ENCODE measurements at places on chromosomes 3 and 15.

DNA sequence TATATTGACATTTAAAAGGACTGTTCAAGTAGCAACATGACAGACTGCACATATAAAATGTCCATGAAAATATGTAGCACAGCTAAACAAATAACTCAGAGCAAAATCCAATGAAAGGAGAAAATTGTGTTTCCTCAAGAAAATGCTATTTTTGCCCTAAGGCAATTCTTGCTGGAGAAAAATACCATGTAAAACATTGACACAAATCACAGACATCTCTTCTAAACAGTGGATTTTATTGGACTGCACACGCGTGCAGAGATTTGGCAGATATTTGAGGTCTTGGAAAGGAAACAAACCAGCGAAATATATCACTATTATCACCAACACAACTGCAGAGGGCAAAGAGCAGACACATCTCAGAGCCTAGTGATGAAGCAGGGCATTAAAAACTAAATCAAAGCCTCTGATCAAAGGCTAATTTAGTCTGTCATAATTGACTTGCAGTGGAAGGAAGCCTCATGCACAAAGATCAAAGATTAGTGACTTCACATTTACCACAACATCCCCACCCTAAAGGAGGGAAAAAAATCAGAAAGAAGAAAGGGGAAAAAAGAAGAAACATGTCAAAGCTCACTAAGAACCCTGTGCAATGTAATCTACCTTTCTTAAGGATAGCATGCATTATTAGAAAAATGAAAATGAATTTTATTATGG, 52.4 kb downstream of the CHL1 start:
- no peak for DNase-seq

GRCh38 chr3:126300761-126301481, 56.3 kb downstream of the KLF15 start:
- DNase-seq, result no peak

DNA sequence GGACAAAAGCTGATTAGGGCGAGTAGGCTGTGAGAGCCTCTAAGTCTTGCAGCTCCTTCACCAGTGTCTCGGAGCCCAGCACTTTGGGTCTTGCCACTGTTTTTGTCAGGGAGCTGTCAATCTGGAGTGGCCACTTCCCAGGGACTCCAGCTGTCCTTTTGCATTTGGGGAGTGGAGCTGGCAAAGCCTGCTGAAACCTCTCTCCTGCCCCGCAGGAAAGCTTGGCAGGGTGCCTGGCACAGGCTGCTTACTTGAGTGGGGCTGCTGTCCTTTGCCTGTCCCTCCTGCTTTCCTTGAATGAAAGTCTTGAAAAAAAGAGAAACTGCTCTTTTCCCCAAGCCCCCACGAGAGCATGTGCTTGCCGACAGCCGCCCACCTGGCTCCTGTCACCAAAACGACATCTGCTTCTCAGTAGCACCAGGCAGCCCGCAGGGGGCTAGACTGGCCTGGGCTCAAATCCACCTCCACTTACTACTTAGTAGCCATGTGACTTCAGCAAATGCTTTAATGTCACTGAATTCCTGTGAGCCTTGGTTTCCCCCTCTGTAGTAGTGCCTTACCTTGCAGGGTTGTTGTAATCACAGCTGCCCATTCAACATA, 13.7 kb downstream of the USP13 start:
- DNase-seq, result no peak

GRCh38 chr3:86257955-86258641, 732.9 kb downstream of the VGLL3 start:
- DNase-seq, result no peak

- DNase-seq, result no peak
Observed at GRCh38 chr3:129908417-129908816, 14.9 kb upstream of the TMCC1 start.

DNA sequence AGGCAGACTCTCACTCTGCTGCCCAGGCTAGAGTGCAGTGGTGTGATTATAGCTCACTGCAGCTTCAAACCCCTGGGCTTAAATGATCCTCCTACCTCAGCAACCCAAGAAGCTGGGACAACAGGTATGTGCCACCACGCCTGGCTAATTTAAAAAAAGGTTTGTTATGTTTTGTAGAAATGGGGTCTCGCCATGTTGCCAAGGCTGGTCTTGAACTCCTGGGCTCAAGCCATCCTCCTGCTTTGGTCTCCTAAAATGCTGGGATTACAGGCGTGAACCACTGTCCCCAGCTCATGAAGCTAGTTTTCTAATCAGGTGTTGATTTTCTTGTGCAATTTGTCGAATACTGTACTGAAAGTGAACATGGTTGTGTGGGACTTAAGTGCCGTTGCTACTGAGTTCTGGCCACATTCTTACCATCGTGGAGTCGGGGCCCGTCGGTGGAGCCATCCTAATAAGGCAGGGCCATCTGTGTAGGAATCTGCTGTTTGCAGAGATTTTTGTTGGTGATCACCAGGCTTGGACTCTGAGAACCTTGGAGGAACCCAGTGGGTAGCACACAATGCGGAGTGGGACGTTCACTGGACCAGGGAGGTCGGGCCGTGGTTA, 193.2 kb downstream of the GOLGA6L6 start:
- no peak for DNase-seq

GRCh38 chr15:35289024-35289617, 204.0 kb upstream of the NANOGP8 start:
- DNase-seq, result no peak

GRCh38 chr15:61184431-61184830, 44.7 kb downstream of the RORA start:
- DNase-seq, result no peak

DNA sequence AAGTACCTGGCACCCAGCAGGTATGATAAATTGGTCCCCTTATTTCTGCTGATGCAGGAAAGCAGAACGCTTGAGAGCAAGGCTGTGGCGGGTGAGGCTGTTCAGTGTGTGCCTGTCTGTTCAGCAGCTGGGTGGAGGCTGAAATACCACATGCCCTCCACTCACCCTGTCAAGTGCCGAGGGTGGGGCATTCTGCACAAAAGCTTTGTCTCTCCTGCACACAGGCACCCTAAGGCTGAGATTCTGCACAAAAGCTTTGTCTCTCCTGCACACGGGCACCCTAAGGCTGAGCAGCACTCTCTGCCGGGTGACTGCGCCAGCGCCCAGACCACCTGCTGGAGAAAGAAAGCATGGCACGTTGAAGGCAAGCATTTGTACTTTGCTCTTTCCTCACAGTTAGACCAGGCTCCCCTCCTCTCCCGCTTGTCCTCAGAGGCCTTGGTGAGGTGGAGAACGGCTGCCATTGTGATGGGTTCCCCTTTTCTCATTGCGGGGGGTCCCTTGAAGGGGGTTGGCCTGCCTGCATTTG, 97.5 kb downstream of the BDH1 start:
- DNase-seq, result no peak

GRCh38 chr15:59296181-59296617, 76.5 kb downstream of the MYO1E start:
- DNase-seq, result no peak

DNA sequence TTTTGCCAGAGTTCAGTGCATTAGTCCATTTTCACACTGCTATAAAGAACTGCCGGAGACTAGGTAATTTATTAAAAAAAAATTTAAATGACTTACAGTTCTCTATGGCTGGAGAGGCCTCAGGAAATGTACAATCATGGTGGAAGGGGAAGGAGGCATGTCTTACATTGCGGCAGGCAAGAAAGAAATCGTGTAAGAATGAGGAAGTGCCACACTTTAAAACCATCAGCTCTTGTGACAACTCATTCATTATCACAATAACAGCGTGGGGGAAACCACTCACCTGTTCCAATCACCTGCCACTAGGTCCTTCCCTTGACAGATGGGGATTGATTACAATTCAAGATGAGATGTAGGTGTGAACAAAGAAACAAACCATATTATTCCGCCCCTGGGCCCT, 1361.4 kb downstream of the NSUN3 start:
- DNase-seq, result no peak

- no peak for DNase-seq
Observed at GRCh38 chr3:42668793-42669217, 15.3 kb downstream of the ZBTB47 start.

DNA sequence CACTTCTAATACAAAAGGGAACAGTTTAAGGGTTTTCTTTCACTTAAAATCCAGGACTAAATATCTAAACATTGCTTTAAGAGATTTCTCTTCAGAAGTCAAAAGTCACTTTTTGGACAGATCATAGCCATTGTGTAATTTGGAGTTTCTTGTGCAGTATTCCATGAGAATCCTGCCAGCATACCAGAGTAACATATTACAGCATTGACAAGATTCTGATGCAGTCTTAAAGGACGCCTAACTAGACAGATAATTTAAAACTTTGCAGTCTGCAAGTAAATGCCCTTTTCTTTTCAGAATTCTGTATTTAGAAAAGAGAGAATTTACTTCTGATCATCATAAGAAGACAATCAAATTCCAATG, 17.5 kb upstream of the IGSF10 start:
- no peak for DNase-seq

DNA sequence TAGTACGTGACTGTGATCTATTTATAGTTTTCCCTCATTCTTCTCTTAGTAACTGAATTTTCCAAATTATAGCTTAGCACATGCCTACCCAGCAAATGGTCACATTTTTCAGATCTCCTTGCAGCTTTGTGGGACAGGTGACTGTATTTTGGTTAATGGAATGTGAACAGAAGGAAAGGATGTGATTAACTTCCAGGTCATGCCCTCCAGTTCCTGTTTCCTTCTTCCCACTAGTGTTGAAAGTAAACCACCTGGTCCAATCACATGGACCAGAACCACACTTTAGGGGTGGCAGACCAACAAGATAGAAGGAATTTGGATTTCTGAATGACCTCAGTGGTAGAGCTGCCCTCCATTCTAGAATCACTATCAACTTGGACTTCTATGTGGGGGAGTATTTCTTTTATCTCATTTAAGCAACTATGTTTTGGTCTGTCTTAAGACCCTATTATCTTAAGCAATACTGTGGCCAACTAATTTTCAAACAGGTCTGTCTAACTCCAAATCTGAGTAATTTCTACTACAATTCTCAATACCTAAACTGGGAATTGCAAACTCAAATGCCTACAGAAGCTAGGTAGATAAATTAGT, 76.0 kb upstream of the TSC22D2 start:
- DNase-seq, result no peak

- no peak for DNase-seq
Observed at GRCh38 chr15:49196856-49197255, 26.8 kb downstream of the GALK2 start.

DNA sequence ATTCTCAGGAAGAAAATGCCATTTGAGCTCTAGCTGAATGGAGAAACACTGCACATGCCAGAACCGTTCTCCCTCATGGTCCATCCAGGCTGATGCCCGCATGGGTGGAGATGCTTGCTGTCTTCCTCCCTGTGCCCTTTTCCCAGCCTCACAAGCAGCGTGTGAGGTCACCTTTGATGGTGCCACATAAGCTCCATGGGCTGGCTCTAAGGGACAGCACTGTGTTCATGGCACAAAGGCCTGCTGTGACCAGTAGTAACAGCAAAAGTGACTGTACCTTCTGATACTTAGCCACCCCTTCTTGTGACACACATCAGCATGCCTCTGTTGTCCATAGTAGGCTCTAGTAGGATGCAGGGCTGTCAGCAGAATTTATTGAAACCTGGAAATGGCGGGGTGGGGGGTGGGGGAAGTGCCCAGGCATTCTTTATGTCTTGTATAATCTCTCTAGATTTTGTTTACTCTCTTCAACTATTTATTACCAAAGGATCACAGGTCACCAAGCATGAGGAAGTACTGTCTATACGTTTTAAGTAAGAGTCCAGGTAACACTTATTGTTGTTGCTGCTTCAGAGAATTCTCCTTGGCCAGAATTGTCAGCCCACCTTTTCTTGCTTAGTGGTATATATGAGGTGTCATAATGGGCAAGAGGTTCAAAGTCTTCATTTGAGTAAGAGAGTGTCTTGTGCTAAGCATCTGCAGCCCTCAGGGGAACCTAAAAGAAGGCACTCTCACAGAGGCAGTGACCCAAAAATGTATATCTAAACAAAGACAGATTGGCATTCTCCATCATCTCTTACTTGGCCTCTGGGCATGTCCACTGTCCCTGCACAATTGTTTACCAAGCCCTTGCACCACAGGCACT, 56.5 kb downstream of the RAB7A start:
- DNase-seq, result no peak

GRCh38 chr3:156431334-156432124, 123.4 kb downstream of the SSR3 start:
- DNase-seq, result no peak

DNA sequence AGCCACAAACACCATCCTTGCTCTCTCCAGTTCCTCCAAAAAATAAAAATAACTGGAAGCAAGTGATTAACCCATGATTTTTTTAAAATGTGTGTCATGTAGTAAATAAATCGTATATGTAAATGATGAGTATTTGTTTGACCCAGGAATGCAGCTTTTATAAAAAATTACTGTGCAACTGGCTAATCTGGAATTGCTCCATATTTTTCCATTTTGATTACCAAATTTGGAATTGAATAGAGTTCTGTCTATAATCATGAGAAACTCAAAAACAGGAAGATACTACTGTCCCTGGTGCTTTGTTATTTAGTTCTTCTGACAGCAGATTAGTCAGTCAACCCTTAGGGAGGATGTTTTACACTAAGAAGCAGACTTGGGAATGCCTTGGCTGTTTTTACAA, 116.2 kb downstream of the CCNL1 start:
- no peak for DNase-seq

DNA sequence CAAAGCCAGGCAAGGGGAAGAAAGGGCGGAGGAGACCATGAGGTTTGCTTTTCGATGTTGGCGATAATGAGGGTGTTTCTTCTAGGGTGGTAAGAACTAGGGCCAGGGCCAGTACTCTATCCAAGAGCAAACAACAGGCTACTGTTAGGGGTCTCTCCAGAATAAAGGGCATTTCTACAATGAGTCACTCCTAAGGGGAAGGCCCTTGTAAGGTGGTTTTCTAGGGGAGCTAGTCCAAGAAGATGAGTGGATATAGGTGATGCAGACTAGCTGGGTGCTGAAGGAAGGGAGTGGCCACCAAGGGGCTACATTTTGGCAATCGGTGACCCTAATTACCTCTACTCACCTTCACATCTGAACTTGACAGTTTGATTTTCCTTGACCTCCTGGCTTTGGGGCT, 148.5 kb upstream of the HACD2 start:
- no peak for DNase-seq

DNA sequence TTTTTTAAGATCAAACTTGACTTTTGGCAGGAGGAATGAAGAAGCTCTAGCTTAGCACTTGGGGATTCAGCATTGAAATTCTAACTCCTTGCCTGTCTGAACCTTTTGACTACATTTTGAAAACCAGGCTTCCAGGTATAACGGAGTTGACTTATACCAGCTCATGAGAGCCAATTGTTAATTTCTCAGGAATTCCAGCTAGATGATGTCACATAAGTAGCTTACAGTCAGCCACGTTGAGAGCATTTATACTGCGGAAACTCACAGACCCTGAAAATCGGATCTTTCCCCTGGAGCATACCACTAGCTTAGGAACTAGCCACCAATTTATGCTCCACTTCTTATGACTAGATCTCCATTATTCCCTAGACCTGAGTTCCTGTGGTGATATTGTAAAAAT, 321.4 kb upstream of the DPH6 start:
- DNase-seq, result no peak

- no peak for DNase-seq
Observed at GRCh38 chr15:80580536-80581260, 114.4 kb upstream of the ABHD17C start.

- DNase-seq, result no peak
Observed at GRCh38 chr3:47612178-47612577, 33.5 kb upstream of the CSPG5 start.

All from NCI-H1436 treated with DMSO at 0.1 percent for 48 hours (cell line).